ENCODE measurements at places on chromosomes 13 and 19.
A peak's percentile ranks its signal among the peaks of the same experiment; 100 is the strongest.

DNA sequence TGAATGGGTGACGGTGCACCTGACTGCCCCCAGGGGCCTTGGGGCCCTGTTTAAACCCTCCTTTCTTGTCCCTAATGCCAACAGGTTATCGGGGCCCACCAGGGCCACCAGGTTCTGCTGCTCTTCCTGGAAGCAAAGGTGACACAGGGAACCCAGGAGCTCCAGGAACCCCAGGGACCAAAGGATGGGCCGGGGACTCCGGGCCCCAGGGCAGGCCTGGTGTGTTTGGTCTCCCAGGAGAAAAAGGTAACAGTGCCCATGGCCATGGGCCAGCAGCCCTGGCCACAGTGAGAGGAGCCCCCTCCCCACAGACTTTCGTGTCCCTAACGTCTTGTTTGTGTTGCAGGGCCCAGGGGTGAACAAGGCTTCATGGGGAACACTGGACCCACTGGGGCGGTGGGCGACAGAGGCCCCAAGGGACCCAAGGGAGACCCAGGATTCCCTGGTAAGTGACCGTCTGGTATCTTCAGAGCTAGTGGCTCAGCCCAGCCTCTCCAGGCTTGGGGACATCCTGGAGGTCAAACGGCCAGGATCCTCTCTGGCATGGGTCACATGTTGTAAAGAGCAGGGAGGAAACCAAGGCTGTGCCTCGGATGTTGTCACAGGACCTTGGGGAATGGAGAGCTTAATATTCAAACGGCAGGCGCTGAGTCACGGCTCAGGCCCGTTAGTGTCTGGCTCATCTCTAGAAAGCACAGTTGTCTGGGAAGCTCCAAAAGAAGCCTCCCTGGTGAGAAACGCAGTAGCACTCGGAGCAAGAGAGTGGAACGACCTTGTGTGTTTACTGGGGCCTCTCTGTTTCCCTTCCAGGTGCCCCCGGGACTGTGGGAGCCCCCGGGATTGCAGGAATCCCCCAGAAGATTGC lies 58.3 kb downstream of the RAB20 start:
- DNase-seq, result no peak

DNA sequence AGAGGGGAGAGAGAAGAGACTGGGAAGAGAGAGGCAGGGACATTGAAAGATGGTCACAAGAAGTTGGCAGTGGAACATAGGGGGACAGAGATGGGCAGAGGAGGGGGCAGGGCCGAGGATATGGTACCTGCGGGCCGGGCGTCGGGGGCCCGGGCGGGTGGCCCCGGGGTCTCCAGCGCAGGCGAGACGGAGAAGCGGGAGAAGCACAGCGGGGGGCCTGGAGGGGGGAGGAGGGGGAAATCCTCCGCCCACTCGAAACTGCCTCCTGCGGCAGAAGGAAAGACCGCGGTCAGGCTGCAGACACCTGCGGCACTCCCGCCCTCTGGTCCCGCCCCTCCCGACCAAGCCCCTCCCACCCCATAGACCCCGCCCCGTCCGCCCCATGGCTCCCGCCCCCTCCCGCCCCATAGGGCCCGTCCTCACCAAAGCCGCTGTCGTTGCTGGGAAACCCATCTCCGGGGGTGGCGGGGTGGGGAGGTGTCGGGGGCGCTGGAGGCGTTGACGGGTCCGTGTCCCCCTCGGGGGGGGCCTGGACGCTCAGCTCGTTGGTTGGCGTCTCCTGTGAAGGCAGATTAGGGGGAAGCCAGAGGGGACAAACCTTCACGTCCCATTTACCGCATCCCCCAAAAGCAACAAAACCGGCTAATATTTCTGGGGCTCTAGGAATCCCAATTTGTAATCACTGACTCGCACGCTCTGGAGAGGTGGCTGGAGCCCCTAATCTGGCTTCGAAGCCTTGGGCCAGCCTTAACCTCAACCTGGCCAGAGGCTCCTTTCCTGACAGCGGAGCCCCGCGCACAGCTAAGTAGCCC lies 20.4 kb downstream of the LMTK3 start:
- DNase-seq, result no peak

DNA sequence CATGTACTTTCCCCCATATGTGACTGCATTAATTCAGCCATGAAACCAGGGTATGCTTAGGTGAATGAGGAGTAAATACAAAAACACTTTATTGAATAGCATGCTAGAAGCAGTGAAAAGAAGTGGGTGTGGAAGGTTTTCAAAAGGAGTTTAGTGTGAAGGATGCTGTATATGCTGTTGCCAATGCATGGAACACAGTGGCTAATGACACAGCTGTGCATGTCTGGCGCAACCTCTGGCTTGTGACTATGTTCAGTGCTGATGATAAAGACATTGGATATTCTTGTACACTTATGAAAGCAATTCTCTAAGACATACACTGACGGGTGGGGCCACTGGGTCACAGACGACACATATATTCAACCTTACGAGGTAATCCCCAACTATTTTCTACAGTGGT lies 55.2 kb downstream of the SOX21 start:
- DNase-seq, result no peak

DNA sequence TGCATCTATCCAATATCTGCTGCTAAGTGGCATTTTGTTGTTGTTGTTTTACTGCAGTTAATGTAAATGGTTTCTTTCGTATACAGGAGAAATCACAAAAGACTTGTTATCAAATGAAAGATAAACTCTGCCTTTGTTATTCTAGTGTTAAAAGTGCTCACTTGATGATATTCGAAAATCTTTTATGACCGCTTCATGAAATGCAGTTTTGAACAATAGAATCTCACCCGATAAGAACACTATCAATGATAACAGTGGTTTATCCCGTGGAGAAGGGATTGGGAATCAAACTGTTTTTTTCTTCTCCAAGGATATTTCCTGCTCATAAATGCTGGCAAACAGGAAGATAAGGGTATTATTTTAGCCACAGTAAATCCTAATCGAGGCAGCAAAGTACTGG lies 1366.3 kb downstream of the OLFM4 start:
- DNase-seq, result no peak

GRCh38 chr19:7904074-7905020 lies 670 bp downstream of the MAP2K7 start:
- DNase-seq, result no peak

- no peak for DNase-seq
Measured at GRCh38 chr19:53182202-53182601, 11.0 kb downstream of the ZNF665 start.

DNA sequence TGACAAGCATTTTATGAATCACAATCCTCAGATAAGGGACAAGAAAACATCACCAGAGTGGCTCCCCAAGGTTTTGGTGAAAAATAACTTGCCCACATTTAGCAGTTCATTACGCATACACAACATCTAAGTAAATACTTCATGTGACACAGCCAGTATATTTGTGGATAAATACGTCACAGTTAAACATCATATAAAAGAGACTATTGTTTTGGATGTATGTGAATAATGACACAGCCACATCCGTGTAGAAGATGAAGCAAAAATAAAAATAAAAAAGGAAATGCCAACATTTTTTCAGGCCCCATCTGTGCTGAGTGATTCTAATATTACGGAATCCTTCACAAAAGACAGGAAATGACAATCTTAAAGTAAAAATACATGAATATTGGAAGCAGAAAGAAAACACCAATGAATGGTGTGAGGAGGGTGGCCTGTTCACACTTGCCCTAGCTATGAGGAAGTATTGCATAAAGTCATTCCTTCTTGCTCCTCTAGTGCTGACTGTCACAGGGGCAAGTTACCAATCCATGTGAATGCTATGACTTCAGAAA lies 457.1 kb downstream of the KLF12 start:
- DNase-seq, result no peak

DNA sequence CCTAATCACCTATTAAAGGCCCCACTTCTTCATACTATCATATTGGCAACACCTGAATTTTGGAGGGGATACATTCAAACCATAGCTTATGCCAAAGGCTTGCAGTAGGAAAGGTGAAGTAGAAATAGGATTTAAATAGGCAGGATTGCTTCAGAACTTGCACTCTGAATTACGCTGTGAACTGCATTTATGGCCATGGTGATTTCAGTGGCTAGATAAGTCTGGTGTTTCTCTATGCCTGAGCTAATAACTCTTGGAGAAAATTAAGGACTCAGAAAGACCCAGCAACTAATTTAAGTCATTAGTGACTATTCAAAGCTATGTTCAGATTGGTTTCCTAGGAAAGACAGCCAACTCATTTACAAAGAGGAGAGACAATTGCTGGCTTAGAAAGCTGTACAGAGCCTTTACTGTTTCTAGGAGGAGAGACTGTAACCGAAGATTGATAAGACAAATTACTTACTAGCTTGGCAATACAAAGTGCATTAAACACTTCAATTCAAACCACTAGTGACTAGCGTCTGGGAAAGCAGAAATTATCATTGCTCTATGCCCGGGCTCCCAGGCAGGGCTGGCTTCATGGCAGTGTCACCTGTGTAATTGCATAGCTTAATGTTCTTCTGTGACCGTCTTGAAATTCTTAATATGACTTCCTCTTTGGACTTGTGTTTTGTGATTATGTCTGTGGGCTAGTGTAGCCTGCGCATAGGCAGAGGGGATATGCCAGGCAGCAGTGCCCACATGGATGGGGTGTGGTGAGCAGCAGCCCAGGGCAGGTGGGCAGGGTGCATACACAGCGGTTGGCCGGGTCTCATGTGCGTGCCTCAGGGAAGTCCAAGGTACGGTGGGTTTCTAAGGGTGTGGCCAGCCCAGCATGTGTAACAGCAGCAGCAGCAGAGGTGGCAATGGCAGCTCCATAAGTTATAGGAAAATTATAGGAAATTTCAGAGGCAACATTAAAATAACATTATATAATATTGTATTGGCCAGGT lies 60.1 kb downstream of the KL start:
- DNase-seq, result no peak

- DNase-seq, result no peak
Measured at GRCh38 chr19:32257326-32258073, 87.9 kb upstream of the ZNF507 start.

- no peak for DNase-seq
Measured at GRCh38 chr13:94968040-94968756, 255.9 kb upstream of the SOX21 start.

DNA sequence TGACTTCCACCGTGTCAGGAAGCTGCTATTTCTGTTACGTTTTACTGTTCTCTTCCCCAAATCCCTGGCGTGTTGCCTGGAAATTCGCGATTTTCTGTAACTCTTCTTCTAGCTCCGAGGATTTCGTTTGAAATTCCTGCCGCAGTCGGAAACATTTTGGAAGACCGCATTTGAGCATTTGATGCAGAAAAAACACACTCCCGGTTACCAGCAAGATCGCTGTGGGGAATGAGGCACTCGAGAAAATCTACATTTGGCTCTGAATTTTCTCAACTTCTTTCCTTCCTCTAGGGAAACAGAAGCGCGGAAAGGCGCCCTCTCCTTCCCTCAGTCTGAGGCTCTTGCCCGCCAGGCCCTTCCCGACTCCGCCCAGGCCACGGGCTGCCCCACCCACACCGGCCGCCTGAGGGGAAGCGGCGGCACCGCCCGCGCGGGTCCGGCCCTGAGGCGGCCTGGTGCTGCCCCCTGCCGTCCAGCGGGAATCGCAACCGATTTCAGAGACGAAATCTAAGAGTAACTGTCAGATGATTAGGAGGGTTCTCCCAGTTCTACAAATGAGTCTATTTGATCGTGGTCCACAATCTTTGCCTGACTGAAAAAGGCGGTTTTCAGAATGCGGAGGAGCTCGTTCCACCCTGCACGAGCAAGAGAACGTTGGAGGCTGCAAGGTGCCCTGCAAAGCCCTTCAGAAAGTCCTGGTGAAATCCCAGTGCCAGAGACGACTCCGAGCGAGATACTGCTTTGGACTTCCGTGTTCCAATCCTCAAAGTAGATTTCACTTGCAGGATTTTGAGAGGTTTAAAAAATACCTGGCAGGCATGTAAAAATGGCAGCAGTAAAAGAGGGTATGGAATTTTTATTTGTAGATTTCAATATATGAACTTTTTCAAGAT lies 18.4 kb upstream of the TUBGCP3 start:
- DNase-seq, result peak; percentile 71

GRCh38 chr19:46990991-46991676 lies 28.5 kb upstream of the NPAS1 start:
- peak; percentile 71 for DNase-seq

DNA sequence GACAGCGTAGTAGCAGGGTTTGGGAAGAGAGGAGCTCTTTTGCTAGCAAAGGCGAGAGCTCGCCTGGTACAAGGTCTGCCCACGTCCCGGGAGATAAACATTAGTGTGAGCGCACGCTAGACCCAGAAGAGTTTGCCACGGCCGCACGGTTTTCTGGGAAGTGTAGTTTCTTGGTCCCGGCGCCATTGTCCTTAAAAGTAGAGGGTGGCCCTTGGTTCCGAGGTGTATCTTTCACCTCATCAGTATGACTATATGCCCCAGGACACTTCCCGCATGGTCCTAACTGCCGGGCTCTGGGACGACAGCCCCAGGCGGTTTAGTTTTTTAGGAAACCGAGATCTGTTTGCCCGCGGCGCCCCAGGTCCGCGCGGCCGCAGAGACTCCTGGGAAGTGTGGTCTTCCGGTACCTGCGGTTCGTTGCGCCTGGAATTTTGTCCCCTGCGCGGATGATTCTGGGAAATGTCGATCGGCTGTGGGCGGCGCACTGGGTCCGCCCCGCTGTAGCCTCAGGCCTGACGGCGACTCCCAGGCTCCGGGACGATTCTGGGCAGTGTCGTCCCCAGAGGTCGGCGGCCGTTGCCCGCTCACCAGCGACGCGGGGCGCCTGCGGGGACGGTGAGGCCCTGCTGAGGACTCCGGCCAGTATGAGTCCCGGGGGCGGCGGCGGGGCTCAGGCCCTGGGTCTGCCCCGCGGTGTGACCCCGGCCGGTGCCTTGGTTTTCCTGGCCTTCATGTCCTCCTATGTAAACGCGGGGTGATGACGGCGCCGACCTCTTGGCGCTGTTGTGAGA lies at the start of gene ZNF181:
TSS of gene ZNF181 (plus strand) at position 498 of the 791 bp plus-strand sequence. CDS start 795 bp downstream, outside the sequence.
- peak; percentile 58 for DNase-seq

DNA sequence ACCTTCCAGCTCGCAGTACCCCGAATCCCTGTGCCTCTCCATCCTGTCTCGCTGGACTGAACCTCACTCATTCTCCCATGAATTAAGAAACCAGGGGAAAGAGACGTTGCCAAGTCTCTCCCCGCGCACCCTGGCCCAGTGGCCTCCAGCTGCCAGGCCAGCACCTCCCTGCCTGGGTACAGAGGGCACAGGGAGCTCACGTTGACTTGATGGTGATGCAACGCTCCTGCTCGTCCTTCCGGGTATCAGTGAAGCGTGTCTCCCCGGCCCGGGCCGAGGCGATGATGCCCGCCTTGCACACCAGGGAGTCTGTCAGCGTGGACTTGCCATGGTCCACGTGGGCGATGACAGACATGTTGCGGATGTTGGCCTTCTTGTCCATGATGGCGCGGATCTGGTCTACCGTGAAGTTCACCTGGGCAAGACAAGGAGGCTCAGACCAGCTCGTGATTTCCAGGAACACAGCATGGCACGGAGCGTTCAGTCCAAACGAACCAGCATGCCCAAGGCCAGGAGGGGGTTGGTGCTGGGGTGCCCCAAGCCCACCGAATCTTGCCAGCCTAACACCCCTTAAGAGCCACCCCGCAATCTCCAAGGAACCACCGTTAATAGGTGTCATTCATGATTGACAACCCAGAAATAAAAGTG lies 1.2 kb downstream of the EEF2 start:
- peak; percentile 27 for DNase-seq

DNA sequence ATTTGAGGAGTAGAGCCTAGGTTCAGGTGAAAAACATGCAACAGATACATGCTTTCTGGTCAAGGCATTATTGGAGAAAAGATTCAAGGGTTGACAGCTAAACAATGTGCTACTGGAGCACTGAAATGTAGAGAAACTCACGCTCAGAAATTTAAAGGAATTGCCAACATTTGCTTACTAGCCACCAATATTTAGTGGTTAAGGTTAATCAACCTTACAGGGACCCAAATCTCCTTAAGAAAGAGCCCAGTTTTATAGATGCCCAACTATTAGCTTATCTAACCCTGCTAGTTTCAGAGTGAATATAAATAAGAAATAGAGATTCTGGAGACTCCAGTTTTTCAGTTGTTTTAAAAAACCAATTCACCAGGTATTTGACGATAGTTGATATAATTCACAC lies 203.6 kb downstream of the DACH1 start:
- DNase-seq, result no peak

Data from amniotic stem cell (primary cell).